NCI-H2081 (cell line): ENCODE measurements at places on chromosomes 7 and 10.
A peak's percentile ranks its signal among the peaks of the same experiment; 100 is the strongest.

GRCh38 chr7:34165927-34166550 is 260.7 kb downstream of the BMPER start:
- DNase-seq = no peak

DNA sequence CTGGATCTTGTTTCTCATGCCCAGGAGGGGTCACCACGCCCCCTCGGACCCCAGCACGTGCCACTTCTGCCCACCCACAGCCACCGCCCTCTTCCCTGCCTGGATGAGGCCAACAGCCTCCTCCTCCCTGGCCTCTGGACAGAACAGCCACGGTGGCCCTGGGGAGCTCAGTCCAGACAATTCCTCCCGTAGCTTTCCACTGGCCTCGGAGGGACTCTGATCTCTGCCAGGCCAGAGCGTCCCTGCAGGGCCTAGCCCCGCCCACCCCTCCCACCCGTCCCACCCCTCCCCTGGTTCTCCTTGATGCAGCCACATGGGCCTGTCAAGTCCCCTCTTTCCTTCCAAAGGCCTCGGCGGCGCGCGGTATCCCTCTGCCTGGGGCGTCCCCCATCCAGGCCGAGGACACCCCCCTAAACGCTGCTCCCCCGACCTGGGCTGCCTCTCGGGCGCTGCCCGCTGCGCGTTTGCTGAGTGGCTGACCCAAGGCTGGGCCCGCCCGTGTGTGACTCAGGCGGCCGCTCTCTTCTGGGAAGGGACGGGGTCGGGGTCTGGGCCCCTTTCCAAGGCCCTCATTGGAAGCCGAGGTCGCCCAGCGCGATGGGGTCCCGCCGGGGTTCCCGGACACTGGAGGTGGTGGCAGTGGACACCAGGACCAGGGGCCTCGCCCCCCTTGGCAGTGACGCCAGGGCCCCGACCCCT is 557 bp downstream of the TMEM120A start:
- DNase-seq = peak; percentile 3

GRCh38 chr7:35241884-35242283 is 12.0 kb downstream of the TBX20 start:
- DNase-seq = no peak

DNA sequence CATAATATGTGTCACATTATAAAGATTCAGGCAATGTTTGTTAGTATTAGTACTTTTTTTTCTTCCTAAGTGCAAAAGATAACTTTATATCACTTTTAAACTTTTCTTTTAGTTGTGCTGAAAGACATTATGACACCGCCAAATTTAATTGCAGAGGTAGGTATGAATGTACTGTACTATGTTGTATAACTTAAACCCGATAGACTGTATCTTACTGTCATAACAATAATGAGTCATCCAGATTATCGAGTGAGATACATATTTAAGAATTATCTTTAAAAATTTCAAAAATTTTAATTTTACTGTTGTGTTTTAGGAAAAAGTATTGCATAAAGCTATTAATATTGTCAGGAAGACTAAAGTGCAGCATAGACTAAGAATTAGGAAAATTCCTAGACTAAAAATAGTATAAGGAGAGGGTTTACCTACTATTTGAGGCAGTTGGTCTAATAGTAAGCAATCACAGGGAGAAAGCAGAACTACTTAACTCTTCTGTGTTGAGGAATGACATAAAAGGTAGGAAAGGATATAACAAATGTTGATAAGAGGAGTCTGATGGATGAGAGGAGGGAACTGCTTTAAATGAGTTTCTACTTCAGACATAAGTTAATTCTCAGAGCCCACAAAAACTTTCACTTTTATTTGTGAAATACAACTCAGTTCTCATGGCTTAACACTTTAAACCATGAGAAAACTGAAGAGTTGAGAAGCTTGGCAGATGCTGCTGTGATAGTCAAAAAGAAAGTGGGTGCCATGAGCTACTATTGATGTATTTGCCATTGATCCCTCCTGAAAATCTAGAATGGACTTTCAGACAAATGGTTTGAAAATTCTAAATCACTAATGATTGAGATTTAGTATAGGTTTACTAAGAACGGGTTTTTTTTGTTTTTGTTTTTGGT is 67.8 kb downstream of the PTEN start:
- DNase-seq = no peak

DNA sequence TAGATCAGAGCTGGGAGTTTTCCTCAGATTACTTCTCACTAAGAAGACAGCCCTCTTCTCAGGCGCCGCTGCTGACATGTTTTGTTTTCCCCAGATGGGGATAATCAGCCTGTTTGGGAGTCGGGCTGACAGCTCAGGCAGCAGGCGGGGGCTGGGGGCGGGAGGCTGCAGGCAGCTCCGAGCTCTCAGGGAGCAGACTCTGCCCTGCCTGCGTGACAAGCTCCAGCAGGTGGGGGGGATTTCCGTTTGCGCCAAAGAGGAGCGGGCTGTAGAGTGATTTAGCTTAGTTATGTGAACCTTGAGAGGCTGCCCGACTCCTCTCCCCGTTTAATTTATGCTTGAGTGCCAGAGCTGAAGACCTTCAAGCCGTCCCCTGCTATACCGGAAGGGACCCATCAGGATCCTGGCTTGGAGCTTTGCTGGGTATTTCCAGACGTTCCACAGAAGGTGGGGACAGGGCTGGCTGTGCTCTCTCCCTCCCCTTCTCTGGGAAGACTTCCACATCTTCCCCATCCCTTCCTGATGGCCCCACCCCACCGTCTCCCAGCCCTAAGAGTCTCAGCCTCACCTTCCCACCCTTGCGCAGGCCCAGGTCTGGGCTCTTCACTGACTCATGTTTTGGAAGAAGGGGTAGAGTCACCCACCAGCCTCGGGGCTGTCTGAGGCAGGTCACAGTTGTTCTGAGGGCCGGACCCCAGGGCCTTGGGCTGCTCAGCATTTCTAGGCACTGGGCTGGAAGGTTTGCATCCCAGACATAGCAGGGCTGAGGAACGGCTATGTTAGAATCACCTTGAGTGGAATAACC is 24.7 kb upstream of the ADCYAP1R1 start:
- no peak for DNase-seq

DNA sequence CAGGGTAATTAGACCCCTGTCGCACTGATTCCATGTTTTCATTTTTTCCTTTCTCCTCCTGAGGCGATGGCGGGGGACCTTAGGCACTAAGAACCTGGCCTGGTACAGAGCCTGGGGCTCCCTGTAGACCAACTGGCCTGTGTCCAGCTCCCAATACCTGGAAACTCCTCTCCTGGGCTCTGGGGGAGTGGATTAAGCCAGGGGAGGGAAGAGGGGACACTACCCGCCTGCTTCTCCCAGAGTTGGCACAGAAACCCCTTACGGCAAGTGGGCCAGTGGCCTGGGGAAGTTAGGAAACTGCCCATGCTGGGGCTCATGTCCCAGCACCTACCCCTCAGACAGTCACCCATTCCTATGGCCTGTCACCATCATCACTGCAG is 121.6 kb downstream of the GRID1 start:
- no peak for DNase-seq

- no peak for DNase-seq
These were observed 4.5 kb downstream of the ZNF511 start for GRCh38 chr10:133313192-133313591.
